ENCODE measurements at places on chromosomes 3 and 15.

DNA sequence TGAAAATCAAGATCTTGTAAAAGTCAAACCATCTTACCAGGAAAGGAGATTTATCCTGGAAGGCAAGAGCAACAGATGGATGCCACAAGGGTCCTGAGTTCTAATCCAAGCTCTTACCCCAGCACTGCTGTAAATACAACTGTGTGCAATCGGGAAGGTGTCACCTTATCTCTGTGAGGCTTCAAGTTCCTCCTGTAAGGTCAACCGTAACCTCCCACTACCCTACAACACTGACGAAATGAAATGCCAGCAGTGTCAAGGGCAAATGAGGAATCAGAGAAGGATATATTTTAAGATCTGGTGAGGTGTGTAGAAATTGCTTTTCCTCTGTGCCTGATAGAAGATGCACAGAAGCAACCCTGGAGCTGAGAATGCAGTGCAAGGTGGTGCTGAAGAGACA, 207.8 kb downstream of the NTRK3 start:
- DNase-seq = no peak

DNA sequence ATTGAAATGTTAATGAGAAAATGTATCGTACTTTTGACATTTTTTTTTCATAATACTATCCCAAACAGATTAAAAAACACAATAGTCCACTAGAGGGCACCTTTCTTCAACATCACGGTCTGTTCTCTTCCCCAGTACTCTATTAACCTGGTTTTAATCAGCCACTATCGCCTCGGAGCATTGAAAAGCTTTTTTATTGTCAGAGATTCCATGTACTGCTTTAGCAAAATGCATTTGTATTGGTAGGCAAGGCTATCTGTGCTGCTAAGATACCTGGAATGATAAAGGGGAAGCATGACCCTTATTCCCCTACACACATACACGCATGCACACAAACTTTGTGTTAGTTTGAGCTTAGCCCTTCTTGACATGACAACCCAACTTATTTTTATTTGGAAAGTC, 160.1 kb upstream of the IL12A start:
- peak; percentile 21 for DNase-seq

DNA sequence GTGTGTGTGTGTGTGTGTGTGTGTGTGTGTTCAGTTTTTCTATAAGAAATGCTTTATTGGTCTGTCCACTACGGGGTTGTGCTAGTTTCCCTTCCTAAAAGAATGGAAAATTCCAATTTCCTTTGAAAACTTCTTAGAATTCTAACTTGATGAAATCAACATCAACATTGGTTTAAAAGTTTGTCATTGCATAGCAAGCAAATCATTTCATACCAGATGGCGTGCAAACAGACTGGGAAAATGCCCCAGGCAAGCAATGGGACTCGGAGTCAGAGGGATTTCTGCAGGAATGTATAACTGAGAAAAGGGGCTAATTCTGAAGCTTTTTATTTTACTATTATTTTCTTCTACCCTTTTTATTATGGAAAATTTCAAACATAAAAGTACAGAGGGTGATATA, 13.1 kb upstream of the DYNC1LI1 start:
- no peak for DNase-seq

GRCh38 chr3:25350725-25351114, 77.3 kb upstream of the RARB start:
- no peak for DNase-seq

DNA sequence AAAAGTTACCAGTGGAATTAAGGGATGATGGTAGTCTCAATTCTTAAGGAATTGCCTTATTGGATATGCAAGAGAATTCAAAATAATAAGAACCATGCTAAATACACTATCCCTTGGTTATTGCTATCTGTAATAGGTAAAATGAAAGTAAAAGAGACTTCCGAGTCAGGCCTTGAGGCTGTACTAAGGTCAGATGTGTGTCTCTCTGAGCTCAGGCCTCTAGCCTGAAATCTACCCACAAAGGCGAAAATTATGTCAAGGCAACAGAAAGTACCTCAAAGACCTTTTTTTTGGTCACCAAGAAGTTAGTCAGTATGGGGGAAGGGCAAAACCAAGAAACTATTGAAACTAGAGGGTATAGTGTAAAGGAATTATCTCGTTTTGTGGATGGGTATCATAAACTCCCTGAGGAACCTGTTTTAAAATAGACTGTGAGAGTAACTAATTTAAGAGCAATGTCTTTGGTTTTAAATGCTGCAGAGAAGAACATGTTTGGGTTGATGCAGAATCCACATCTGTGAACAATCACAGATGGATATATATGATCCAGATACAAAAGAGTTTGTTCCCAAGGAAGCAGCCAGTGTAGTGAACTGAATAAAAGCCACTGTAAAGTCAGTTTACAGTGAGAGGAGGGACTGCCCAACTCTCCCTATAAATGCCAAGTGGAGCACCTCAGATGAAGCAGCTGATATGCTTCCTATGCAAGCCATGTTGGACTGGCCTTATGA, 382.3 kb upstream of the SEMA6D start:
- DNase-seq = no peak

DNA sequence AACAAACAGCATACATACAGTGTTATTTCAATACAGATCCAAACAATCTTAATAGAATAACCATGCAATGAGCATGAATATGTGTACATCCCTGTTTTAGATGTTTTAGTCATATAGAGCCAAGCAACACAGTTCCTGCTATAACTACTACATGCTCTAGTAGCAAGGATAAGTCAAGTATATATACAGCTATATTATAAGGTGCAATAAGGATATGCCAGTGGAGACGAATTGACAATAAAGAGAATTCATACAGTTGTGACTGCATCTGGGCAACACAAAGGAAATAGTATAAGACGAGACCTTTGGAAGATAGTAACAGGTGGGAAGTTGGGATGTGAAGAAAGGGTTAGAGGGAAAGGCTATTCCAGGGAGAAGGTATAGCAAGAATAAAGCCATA, 103.4 kb downstream of the TPRG1 start:
- no peak for DNase-seq

- no peak for DNase-seq
Measured at GRCh38 chr3:100850701-100851100, 141.4 kb downstream of the TFG start.

DNA sequence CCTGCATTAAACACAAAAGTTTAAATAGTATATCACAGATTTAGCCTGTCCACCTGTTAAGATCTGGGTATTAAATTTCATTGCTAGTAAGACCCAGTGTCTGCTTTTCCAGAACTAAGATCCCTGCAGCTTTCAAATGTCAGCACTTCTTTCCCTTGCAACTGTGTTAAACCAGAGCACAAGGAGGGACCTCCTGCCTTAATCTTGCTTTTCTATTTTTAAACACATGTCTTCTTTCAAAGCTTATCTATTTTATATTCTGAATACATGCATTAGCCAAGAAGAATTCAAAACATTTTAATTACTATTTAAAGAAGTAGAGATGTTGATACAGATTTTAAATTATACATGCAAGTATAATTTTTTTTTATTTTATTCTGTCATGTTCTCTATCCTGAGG, 315.1 kb downstream of the ARPP21 start:
- DNase-seq = no peak

- DNase-seq = no peak
Measured at GRCh38 chr3:29212789-29213433, 68.0 kb upstream of the RBMS3 start.

DNA sequence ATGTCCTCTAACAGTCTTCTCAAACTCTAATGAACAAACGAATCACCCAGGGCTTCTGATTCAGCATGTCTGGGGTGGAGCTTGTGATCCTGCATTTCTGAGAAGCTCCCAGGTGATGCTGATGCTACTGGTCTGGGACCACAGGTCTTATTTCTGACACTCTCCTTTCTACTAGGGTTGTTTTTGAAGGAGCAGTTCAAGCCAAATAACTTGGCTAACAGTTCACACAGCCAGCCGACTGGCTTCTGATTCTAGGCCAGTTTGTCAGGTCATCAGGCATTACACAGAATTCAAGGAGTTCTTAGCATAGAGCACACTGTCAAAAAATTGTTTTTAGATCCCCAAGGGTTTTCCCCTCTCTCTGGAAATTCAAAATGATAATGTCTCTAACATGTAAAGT, 100.7 kb downstream of the TIGIT start:
- DNase-seq = no peak

DNA sequence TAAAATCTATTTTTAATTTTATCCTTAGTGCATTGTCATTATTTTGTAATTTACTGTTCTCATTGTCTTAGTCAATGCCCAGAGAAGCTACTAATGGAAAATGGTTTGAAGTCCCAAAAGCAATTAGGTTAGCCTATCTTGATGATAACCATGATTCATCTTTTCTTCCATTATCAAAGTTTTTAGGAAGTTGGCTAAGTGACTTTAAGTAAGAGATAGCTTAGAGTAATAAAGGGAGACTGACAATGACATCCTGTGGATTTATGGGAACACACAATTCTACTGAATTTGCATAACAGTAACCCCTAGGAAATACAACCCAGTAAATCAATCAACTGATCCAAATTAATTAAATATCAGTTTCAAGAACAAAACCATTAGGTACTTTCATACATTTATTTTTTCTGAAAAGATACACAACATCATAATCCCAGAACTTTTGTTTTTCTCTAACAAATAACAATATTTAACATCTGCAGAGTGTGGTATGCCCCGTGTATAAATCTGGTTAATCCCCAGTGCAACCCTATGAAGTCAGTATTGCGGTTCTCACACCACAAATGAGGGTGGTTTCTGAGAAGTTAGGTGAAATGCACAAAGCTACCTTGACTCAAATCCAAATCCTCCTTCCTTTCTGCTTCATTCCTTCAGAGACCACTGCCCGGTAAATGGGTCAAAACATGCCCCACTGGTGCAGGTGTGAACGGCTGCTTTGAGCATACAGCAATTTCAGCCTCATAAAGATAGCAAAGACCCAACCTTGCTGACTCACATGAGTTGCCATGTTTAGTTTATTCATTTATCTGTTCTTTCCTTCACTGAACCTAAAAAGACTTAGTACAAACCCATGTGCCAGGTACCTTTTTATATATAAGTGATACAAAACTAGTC, 202.1 kb downstream of the TBL1XR1 start:
- DNase-seq = no peak

DNA sequence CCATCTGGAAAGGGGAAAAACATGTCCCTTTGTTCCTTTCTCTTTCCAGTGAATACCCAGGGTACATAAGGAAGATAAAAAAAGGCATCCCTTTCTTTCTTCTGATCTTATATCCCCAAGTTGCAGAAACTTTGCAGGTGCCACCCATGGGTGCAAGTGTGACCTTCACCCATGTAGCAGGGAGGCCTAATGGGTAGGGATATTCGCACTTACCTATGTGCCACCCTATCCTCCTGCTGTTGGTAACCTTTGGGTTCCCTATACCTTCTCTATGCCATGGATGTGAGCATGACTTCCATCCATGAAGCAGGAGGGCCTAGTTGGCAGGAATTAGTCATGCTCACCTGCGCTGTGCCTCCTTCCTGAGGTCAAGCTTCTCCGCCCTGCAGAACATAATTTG, 59.2 kb upstream of the C15orf39 start:
- DNase-seq = no peak

GRCh38 chr3:48511551-48511950, 7.6 kb upstream of the SHISA5 start:
- DNase-seq = no peak
